ENCODE measurements at places on chromosomes 2 and 18. TPM values are rescaled to one million over a fixed set of nuclear protein-coding genes. Genes with fewer than 3 reads are reported as not detected.

- no peak for DNase-seq
Observed at GRCh38 chr2:231362555-231363184, 32.8 kb upstream of the B3GNT7 start.

The SMYD5 gene
- 57.7 TPM for total RNA-seq

DNA sequence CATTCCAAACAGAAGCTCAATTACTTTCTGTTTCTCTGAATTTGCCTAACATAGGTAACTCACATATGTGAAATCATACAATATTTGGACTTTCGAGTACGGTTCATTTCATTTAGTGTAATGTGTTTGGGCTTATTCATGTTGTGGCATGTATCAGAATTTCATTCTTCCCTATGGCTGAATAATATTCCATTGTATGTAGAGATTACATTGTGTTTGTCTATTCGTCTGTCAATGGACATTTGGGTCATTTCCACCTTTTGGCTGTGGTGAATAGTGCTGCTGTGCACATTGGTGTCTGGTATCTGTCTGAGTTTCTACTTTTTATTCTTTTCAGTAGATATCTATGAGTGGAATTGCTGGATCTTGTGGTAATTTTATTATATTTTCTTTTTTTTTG, 43.9 kb downstream of the LBH start:
- no peak for DNase-seq

DNA sequence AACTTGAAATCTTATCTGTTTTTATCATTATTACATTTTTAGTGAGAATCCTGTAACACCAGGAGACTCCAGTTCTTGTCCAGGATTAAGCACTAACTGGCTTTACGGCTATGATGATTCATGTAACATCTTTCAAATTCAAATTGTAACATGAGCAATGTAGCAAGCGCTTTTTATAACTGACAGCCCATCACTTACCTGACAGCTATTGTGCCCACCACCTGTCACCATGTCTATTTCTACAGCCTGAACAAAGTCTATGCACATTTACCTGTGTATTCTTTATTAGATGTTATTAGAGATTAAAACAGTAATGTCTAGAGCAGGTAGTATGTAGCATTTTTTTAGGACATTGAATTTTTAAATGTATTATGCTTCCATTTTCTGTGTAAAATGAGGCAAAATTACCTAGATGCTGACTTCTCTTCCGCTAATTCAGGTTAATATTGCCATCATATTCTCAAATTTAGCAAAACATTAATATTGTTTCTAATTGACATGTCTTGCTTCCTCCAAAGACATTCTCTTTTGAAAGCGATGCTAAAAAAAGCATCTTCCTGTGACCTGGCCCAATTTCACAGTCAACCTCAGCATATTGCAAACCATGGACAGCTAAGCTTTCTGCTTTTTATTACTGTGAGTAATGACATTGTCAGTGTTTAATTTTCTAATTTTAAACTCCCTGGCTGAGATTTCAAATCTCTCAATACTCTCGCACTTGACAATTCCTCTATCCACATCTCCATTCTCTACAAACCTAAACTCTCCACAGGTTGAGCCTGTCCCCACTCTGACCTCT, 37.8 kb downstream of the RIT2 start:
- no peak for DNase-seq

The FAM168B gene
- 133 TPM for total RNA-seq

DNA sequence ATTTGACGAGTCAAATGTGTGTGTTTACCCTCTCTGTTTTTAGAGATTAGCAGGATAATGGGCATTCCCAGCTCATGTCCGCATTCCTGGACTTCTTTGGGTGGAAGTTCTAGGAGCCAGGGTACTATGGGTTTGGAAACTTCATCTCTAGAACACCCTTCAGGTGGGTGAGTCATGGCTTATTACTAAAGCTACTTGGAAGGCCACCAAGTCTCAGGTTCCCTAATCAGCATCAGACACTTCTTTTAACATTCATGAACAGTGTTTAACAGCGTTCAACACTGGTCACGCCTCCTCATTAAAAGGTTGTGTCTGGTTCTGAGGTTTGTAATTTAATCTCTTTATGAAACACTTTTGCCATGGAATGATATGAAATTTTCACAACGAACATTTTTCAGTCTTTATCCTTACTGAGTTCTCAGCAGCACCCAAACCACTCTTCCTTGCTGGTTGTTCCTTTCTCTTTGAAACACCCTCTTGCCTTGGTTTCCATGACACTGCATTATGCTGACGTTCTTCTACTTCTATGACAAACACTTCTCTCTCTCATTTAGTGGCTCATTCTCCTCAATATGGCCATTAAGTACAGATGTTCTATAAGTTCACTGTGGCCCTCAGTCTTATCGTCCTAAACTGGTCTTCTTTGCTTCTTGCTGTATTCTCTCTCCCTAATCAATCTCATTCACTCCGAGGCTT, 49.3 kb downstream of the MMADHC start:
- no peak for DNase-seq

DNA sequence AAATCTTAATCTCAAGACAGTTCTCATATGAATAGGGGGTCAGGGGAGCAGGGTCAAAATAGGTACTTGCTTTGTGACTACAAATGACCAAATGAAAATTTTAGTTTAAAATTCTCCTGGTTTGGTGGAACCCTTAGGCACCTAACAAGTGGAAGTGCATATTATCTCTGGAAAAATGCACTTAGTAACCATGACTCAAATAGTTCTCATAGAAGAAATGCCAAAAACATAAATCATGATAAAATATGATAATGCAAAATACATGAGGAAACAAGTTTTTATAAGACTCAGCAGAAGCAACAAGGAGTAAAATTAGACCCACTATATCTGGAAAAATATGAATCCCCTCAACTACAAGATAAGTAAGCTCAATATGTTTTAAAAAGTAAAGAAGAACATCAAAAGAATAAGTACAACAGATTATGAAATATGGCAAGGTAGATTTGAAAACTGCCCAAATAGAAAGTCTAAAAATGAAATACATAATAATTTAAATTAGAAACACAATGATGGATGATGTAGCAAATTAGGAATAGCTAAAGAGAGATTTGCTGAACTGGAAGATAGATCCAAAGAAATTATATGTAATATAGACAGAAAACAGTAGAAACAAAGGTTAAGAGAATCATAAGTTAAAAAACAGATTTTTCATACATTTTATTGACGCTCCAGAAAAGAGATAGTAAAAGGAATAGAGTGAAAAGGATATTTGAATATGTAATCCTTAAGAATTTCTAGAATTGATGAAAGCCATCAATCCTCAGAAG, 308.3 kb downstream of the SETBP1 start:
- no peak for DNase-seq

The DCC gene
- total RNA-seq, result not detected

DNA sequence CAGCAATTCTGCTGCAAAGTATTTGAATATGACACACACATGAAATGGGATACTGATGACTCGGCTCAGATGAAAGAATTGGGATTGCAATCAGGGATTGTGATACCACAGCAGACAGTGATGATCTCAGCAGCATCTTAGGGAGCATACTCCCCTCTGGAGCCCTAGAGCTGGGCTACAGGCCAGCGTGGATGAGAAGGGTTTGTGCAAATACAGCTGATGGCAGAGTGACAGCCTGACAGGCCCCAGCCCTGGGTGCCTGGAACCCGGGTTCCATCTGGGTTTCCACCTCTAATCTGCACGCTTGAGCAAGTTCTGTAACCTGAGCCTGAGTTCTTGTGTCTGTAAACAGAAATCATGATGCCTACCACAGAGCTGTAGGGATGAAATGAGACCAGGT, 418.0 kb downstream of the LRATD1 start:
- DNase-seq, result no peak

GRCh38 chr2:128818704-128819491, 500.2 kb upstream of the HS6ST1 start:
- DNase-seq, result no peak
